ENCODE measurements at places on chromosomes 7 and 10.
A peak's percentile ranks its signal among the peaks of the same experiment; 100 is the strongest.

DNA sequence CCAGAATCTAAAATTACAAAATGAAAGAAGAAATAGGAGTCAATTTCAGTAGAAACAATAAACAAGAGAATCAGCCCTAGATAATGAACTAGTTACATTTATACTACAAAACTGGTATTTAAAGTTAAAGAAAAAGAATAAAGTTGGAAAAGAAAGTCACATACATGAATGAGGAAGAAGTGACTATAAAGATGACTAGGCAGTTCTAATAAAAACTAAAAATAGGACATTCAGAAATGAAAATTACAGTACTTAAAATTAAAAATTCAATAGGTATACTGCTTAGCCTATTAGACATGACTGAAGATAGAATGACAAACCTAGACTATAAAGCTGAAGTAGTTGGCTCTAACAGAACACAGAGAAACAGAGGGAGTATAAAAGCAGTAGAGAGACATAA is 108.8 kb downstream of the AHR start:
- no peak for DNase-seq

- no peak for DNase-seq
Observed at GRCh38 chr7:111660478-111660877, 98.2 kb upstream of the IMMP2L start.

DNA sequence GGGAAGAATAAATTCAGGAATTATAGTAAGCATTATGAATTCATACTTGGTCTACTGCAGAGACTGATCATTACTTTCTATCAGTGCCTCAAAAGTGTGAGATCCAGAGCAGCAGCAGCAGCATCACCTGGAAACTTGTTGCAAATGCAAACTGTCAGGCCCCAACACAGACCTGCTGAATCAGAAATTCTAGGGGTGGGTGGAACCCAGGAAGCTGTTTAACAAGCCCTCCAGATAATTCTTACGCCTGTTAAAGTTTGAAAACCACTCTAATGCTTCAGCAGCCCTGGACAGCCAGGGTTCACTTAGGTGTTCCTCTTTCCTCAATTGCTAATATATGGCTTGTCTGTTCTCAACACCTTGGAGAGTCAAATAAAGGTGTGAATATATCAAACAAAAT is 19.5 kb downstream of the CACUL1 start:
- DNase-seq = no peak

DNA sequence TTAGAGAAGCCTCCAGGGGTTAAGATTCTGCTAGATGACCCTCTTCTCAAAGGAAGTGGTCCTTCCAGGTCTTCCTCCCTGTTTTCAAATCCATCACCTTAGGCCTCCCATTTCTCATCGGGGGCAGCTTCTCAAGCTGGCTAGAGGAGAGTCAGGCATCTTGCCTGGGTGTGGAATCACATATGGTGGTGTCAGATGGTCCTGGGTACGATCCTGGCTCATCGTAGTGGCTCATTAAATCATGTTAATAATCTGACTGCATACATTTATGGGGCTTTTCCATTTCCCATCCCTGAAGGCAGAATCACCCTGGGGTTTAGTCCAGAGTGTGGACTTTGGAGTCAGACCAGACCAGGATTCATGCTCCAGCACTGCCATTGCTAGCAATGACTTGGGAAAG is 132.6 kb downstream of the RPS24 start:
- peak; percentile 13 for DNase-seq

- DNase-seq = no peak
Observed at GRCh38 chr10:100009283-100009792, 409 bp downstream of the DNMBP start.

DNA sequence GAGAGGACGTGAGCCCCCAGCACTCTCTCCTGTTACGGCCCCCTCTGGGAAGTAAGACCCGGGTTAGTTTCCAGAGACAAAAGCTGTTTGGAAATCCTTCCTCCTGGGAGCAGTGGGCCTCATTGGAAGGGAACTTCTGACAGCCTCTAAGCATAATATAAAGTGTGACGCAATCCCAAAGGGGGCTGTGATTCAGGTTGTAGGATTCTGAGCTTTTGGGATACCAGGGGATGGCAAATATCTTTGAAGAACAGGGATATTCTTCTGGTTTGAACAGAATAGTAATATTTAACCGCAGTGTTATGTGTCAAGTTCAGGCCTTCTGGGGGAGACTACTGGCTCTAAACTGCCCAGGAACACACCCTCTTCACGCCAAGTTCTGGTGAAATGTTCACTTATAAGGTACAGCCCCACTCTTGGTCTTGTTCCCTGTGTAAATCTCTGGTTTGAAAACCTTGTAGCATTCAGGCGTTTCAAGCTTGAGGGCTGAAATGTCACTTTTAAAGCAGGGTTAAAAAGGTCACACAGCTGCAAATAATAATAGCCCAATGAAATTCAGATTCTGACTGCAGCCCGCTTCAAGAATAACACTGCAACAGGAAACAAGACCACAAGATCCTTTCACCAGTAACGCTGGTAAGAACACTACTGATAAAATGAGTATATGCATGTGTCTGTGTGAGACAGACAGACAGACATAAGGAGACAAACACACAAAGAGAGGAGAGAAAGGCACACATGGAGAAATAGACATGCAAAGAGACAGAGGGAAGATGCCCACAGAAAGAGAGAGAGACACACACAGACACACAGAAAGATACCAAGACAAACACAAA is 69.0 kb downstream of the CREB5 start:
- DNase-seq = no peak

DNA sequence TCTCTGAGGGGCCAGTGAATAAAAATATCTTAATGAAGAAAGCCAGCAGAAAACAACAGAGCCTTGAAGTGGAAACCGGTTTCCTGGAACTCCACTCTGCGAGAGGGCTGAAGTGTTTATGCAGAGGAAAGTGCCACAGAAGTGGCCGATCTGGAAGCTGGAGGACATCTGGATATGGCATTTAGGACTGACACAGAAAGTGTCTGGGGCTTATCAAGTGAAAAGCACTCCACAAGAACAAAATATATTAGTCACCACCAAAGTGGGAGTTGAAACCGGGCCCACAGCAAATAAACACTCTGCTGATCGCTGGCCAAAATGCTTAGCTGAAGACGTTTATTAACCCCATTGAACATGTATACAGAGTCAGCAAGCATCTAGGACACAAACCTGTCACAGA is 7.8 kb downstream of the NOD1 start:
- no peak for DNase-seq

DNA sequence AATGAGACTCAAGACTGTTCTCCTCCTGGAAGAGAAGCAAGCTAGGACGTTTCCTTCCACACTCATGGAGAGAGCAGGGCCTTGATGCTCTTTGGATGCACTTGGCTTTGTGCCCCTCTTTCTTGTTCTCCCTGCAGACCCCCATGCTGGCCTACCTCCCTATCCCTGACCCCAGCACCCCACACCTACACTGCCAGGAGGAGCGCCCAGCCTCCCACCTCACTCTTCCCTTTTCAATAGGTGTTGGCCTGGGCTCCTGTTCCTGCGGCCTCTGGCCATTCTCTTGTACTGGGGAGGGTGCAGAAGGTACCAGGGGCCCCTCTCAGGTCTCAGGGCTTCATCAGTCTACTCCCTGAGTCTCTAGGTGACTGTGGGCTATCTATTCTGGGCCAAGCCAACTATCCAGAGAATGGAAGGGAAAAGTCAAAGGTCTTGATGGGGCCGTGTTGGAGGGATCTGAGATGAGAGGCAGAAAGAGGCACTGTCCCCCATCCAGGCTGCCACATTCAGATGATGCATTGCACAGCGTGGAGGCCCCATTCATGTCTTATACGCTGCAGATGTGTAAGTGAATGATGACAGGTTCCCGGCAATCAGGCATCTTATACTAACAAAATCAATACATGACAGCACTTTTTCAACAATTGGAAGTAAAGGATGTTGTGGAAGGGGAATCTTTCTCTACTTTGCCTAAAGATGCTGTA is 32.7 kb upstream of the LOXL4 start:
- no peak for DNase-seq

GRCh38 chr7:78441737-78442136 is 643.2 kb downstream of the PHTF2 start:
- no peak for DNase-seq

DNA sequence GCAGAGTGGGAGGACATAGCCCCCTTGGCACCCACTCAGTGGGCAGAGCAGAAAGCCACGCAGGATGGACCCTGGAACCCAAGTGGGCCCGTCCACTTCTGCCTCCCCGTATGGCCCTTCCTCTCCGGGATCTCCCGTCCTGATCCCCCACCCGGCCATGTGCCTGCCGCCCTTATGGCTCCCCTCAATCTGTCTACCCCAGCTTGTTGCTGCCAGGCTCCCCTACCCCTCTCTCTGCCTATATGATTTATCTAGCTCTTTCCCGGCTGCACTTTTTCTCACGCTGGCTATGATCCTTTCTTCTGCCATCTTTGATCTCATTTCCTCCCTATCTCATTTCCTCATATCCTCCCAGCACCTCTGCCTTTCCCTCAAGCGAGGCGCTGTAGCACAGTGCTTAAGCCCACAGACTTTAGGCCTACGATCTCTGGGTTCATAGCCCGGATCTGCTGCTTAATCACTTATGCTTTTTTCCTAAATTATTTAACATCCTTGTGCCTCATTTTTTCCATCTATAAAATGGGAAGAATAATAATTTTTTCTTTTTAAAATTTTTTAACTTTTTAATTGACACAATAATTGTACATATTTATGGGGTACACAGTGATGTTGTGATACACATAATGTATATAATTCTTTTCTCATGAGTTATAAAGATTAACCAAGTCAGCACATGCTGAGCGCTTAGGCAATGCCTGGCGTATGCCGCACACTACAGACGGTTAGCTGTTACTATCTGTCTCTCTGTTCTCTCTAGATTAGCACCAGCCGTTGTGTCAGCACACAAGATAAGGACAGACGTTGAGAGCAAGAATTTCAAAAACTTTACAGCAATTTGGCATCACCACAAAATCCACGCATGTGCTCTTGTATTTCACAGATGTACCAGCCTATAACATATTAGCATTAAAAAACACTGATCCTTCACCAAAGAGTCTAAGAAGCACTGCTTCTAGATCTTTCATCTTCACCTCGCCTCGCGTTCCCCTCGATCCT is 18.1 kb downstream of the KCNH2 start:
- DNase-seq = no peak

- no peak for DNase-seq
Observed at GRCh38 chr7:84949067-84949466, 237.8 kb downstream of the SEMA3D start.

DNA sequence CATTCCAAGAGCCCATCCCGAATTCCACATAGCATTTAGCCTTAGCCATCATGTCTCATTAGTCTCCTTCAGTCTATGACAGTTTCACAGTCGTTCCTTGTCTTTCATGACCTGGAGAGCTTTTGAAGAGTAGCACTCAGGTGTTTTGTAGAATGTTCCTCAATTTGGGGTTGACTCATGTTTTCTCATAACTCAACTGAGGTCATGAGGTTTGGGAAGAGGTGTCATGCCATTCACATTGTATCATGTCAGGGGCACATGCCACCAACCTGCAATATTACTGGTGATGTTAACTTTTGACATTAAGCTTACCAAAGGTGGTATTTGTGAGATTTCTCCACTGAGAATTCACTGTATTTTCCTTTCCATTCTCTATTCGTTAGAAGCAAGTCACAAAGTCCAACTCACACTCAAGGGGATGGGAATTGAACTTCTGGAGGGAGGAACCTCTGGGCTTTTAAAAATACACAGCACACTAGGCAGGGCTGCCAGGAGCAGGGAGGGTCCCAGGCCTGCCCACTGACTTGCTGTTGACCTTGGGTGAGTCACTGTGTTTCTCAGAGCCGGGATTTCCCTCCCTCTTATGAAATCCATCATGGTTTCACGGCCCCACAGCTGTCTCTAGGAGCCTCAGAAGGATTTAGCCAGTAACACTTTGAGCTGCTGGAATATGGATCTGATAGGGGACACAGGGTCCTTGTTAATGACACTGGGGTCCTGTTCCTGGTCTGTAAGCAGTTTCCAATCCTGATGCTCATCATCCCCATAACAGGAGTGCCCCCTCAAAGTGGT is 74.4 kb upstream of the TCF7L2 start:
- no peak for DNase-seq

GRCh38 chr7:139753081-139753692 is 24.6 kb downstream of the HIPK2 start:
- DNase-seq = no peak

DNA sequence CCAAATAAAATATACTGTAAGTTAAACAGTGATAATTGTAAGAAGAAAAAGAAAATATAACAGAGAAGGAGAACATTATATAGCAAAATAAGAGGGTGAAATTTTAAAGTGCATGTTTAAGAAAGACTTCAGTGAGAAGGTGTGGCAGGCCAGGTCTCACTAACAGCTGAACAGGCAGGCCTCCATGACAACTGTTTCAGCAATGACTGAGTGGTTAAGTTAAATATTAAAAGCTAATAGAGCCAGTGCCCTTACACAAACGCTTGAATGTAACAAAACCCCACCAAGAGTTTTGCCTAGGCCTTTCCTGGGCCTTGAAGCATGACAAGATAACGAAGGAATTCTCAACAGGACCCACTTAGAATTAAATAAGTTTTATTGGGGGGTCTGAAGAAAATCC is 32.6 kb downstream of the CFAP43 start:
- no peak for DNase-seq

- no peak for DNase-seq
Observed at GRCh38 chr7:47806701-47807103, 141.6 kb downstream of the PKD1L1 start.

DNA sequence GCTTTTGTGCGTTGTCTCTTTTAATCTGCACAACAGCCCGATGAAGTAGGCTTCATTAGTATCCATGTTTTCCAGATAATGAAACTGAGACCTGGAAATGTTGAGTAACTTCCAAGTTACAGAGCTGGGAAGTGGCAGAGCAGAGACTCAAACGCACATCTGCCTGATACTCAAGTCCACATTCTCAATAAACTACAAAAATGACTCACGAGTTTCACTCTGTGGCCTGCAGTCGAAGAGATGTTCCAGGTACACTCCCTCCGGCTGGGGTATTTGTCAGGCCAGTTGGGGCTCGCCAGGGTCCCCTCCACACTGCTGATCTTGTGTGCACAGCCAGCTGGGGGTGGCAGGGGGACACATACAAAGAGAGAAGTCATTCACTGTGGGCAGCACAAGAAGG is 17.7 kb upstream of the OPALIN start:
- DNase-seq = no peak

DNA sequence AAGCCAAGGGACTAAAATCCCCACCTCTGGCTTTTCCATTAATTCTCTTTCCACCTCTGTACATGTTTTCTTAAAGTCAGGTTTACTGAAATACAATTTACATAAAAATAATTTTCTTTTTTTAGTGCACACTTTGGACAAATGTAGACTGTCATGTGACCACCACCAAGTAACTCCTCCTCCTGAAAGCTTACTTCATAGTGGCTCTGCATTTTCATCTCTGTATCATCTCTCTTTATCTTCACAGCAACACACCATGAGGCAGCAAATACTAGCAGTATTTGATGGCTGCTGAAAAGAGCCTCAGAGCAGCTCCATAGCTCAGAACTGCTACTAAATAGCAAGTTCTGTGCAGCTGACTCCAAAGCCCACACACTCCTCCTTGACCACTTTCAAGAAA is 17.3 kb downstream of the WDFY4 start:
- no peak for DNase-seq

GRCh38 chr10:48251152-48251524 is 23.4 kb downstream of the FRMPD2 start:
- DNase-seq = no peak

Measured in natural killer cell treated with Interleukin-12 subunit alpha and Interleukin-12 subunit beta and Interleukin-15 and Interleukin-18, amount 100 ng/mL, for 72 hours (primary cell).